Endodermal cell (in vitro differentiated cells): ENCODE measurements at places on chromosomes 4 and X. TPM values are rescaled to one million over a fixed set of nuclear protein-coding genes. Genes with fewer than 3 reads are reported as not detected.

The ASMT gene
- total RNA-seq, result not detected in 3 replicates

The CXorf49 gene
- total RNA-seq, result not detected in 3 replicates

The ASB12 gene
- 0.29 and 0.48 TPM in 2 replicates for total RNA-seq

The HTRA3 gene
- 3.1 to 6.9 TPM (median 3.2 TPM) in 3 replicates for total RNA-seq

The USP38 gene
- 14.7 and 15.6 TPM in 2 replicates for total RNA-seq

The FATE1 gene
- total RNA-seq, result not detected in 3 replicates

The CT55 gene
- total RNA-seq, result 0.24 TPM in 1 of 3 replicates, not detected in the others

The DGAT2L6 gene
- total RNA-seq, result not detected in 2 replicates

The ZNF630 gene
- total RNA-seq, result 4.0 to 6.5 TPM (median 4.2 TPM) in 3 replicates

The CT45A1 gene
- total RNA-seq, result not detected in 2 replicates

The LRAT gene
- 20.6 and 24.1 TPM in 2 replicates for total RNA-seq

The PCDH19 gene
- total RNA-seq, result 1.0 and 1.5 TPM in 2 replicates

DNA sequence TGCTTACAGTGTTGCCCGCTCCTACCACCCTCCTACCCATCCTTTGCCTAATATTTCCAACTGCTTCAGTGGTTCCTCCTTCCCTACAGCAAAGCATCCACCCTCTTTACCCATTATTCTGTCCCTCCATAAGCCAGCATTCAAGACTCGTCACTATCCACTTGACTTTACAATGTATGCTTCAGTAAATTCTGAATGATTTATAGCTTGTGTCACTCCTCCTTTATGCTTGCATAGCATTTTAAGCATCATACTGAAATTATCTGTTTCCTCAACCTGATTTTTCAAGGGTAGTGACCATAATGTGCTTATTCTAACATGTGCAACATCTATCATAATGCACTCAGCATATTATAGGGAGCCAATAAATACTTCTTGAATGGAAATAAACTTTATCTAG lies 365.5 kb downstream of the RAB28 start:
- DNase-seq, result no peak

- no peak for DNase-seq
These were observed 34.1 kb upstream of the NAF1 start for GRCh38 chr4:163200727-163201349.

DNA sequence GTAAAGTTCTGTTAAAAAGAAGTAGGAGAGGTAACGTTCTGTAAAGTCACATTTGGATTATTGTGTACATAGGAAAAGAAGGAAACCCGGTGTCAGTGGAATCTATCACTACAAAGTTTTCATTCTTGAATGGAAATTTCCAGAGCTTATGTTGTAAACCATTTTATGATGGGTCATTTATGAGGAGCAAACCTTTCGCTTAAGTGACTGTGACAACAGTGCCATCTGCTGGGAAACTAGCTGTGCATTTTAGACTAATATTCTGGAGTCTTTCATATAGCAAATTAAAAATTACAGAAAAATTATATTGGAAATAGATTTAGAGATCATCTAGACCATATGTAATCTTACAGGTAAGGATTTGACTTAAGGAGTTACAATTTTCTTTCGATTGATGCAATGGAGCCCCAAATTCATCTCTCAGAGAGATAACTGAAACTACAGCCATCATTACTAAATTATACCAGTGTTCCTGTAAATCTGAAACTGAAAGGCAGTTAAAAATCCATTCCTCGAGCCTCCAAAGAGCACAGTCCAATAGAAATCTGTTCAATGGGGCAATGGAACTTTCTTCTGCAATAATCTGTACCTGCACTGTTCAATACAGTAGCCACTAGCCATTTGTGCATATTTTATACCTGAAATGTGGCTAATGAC lies 26.9 kb downstream of the ASB9 start:
- DNase-seq, result no peak

DNA sequence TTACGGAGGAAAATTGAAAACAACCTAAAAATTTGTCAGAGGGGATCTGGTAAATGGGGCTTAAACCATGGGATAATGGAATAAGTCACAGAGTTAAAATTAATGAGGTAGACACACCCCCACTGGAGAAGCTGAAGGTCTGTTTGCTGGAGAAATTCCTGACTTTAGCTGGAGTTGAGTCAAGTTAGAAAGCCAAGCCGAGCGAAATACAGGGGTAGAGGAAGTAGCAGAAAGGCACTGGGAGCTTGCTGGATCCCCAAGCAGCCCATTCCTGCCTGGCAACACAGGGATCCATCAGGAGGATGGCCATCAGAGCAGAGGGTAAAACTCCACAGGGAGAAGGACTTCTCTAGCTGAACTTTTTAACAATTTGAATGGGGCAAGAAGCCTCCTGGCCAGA lies 163.8 kb downstream of the ATRX start:
- peak; percentile 50 for DNase-seq

DNA sequence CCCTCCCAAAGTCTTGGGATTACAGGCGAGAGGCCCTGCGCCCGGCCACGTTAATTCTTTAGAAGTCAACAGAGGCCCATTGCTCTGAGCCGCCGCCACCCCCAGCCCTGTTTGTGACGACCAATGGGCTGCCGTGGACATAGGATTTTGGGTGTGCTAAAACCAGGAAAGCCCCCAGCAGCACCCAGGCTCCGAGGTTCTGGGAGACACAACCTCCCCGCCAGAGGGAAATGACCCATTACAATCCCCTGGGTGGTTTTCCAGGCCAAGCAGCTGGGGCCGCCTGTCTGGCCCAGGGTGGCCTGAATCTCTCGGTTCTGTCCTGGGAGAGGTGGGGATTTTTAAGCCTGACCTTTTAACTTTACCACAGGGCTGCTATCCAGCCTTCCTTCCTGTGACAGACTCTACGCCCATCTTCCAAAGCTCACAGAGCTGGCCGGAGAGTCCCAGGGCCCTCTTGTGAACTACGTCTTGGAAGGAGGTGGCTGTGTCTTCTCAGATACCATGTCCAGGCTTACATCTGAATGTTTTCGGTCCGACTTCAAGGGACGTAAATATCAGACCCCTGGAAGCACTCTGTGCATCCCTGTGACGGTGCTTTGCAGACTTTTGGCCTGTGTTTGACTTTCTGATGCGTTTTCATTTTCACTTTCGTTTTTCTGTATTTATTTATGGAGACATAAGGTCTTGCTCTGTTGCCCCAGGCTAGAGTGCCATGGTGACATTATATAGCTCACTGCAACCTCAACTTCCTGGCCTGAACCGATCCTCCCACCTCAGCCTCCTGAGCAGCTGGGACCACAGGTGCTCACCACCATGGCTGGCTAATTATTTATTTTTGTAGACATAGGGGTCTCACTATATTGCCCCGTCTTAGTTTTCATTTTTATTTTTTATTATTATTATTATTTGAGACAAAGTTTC lies 36.0 kb downstream of the P2RY8 start:
- DNase-seq, result no peak

DNA sequence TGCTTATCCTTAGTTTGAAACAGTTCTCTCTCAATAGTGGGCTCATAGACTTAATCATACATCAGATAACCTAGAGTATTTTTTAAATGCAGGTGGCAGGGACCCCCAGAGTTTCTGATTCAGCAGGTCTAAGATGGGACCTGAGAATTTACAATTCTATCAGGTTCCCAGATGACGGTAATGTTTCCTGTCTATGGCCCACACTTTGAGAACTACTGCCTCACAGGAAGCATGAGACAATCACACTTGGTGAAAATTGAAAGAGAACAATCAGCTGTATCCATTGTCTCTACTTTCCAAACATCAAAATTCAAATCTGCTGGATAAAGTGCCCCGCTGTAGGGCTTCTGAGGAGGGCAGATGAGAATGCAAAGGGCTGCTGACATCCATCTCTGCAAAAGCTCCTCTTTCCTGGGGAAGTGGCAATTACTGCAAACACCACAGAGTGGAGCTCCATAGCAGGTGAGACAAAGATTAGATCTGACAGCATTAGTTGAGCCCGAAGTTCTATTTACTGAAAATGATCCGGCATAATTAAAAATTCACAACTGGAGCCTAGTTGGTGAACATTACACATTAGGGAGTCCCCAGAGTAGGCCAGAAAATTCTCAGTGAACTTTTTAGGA lies 187.8 kb upstream of the MBNL3 start:
- peak; percentile 59 for DNase-seq

GRCh38 chr4:41258783-41259182 lies 2.1 kb downstream of the UCHL1 start:
- DNase-seq, result peak; percentile 70

GRCh38 chrX:96425200-96425599 lies 259.4 kb upstream of the DIAPH2 start:
- no peak for DNase-seq

DNA sequence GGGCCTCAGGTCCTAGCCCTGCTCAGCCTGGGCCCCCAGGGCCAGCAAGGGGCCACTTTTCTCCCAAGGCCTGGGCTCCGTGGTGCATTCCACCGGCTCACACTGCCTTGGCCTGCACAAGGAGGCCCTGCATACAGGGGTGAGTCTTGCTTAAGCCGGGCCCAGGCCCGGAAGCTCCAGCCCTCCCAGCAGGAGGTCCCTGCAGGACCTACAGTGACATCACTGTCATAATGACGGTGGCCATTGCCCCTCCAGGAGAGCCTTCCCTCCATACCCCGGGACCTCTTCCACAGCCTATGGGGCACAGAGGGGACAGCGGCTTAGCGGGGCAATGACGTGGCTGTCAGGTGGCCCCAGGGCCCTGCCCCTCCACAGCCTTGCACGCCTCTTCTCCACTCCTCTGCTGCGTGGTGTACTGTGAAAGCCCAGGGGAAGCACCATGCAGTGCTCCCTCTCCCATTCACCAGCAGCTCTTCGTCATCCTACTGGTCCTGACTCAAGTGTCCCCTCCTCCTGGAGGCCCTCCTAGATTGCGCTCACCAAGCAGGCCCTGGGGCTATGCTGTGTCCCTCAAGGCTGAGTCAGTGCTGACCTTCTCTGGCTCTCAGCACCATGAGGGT lies 32.3 kb upstream of the AFAP1 start:
- DNase-seq, result no peak

- no peak for DNase-seq
These were observed 619.7 kb downstream of the MID1IP1 start for GRCh38 chrX:39421006-39421405.

- DNase-seq, result no peak
These were observed 106.4 kb downstream of the AMELX start for GRCh38 chrX:11399489-11400094.

GRCh38 chr4:148044912-148045352 lies 313.0 kb downstream of the ARHGAP10 start:
- no peak for DNase-seq

GRCh38 chr4:7023901-7024300 lies 19.3 kb upstream of the TADA2B start:
- no peak for DNase-seq

- no peak for DNase-seq
These were observed 7.0 kb downstream of the AMMECR1 start for GRCh38 chrX:110310896-110311295.

DNA sequence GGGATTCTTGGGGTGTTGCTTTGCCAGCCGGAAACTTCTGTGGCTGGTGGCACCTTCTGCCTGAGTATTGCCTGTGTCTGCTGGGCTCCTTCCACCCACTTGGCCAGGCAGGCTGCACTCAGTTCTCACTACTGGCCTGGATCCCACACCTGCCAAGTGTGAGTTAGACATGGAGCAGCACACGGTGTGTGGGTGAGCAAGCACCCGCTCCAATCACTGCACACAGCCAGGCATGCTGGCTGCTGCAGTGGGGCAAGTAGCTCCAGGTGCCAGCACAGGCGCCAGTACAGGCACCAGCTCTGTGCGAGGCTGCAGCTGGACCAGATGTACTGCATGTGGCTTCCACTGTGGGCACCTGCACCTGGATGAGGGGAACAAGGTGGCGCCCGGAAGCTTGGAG lies 23.9 kb downstream of the DCUN1D4 start:
- no peak for DNase-seq

DNA sequence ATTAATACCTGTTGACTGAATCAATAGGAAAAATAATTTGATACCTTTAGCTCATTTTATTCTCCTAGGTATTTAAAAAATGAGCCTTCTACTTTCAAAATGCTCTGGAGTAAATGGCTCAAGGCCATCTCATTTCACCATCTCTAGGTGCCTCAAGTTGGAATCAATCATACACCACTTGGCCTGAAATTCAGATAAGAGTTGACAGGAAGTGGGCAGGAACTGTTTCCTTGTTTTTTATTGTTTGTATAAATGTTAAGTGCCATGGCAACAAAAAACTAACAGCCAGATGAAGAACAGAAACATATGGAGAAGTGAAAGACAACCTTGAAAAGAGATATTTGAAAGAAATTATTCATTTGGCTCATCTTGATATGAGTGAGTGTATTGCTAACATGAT lies 12.4 kb downstream of the LIMCH1 start:
- no peak for DNase-seq
